Smooth muscle cell of trachea (primary cell): ENCODE measurements at places on chromosomes 11 and 22. TPM values are rescaled to one million over a fixed set of nuclear protein-coding genes. Genes with fewer than 3 reads are reported as not detected.

The OR2AG1 gene
- not detected in 2 replicates for total RNA-seq

The MMP8 gene
- under 0.01 and 0.33 TPM in 2 replicates for total RNA-seq

The NPTXR gene
- 0.29 and 2.8 TPM in 2 replicates for total RNA-seq

The SPDYC gene
- total RNA-seq: not detected in 2 replicates

The CTSW gene
- not detected in 2 replicates for total RNA-seq

The NECTIN1 gene
- 2.0 and 3.3 TPM in 2 replicates for total RNA-seq

The GAS2 gene
- total RNA-seq: 0.17 and 1.3 TPM in 2 replicates

The CYP2D6 gene
- 0.15 and 0.33 TPM in 2 replicates for total RNA-seq

The MUC6 gene
- under 0.01 TPM in 1 of 2 replicates, not detected in the other for total RNA-seq

The TIMP3 gene
- total RNA-seq: 282 and 614 TPM in 2 replicates

The CD3G gene
- not detected in 2 replicates for total RNA-seq

The EXPH5 gene
- total RNA-seq: 2.3 and 4.7 TPM in 2 replicates

The IL10RA gene
- 1.8 TPM in 1 of 2 replicates, not detected in the other for total RNA-seq

The UBQLN3 gene
- 0.15 and 0.17 TPM in 2 replicates for total RNA-seq

The SCGB1C1 gene
- total RNA-seq: not detected in 2 replicates

The DRD4 gene
- total RNA-seq: not detected in 2 replicates

The KCNK4 gene
- 0.17 TPM in 1 of 2 replicates, not detected in the other for total RNA-seq

The SPA17 gene
- 7.4 and 29.2 TPM in 2 replicates for total RNA-seq

The KRTAP5-10 gene
- total RNA-seq: not detected in 2 replicates

The PRG3 gene
- total RNA-seq: not detected in 2 replicates

The AMBRA1 gene
- 31.4 and 31.9 TPM in 2 replicates for total RNA-seq

The VSIG2 gene
- 0.33 TPM in 1 of 2 replicates, not detected in the other for total RNA-seq

The CASP5 gene
- not detected in 2 replicates for total RNA-seq

The KCNJ11 gene
- not detected in 2 replicates for total RNA-seq

The ELMOD1 gene
- total RNA-seq: 0.17 TPM in 1 of 2 replicates, not detected in the other

The SIAE gene
- total RNA-seq: 17.6 and 30.8 TPM in 2 replicates

The OR52D1 gene
- not detected in 2 replicates for total RNA-seq

The AIFM3 gene
- 0.87 and 2.6 TPM in 2 replicates for total RNA-seq

The GGTLC2 gene
- total RNA-seq: not detected in 2 replicates

The MYBPC3 gene
- total RNA-seq: not detected in 2 replicates

The CD6 gene
- total RNA-seq: 0.66 TPM in 1 of 2 replicates, not detected in the other

The CCDC81 gene
- total RNA-seq: 1.0 TPM in 1 of 2 replicates, not detected in the other

The RNF169 gene
- 25.7 and 27.1 TPM in 2 replicates for total RNA-seq

The CD59 gene
- total RNA-seq: 519 and 606 TPM in 2 replicates

The APOL1 gene
- total RNA-seq: 33.2 and 57.9 TPM in 2 replicates

The ACER3 gene
- 6.0 and 12.9 TPM in 2 replicates for total RNA-seq

The DDI1 gene
- not detected in 2 replicates for total RNA-seq

The CD3E gene
- total RNA-seq: not detected in 2 replicates

The INS gene
- not detected in 2 replicates for total RNA-seq

The HSPB2 gene
- 0.58 and 0.99 TPM in 2 replicates for total RNA-seq

The DSCAML1 gene
- under 0.01 TPM in 1 of 2 replicates, not detected in the other for total RNA-seq

The MYH9 gene
- 342 and 487 TPM in 2 replicates for total RNA-seq

The PDE3B gene
- total RNA-seq: 12.1 and 14.8 TPM in 2 replicates

The CECR2 gene
- not detected in 2 replicates for total RNA-seq

The GRAMD1B gene
- total RNA-seq: 3.1 and 4.5 TPM in 2 replicates

The CCDC188 gene
- 0.15 TPM in 1 of 2 replicates, not detected in the other for total RNA-seq

The C11orf21 gene
- total RNA-seq: not detected in 2 replicates

The OR51A4 gene
- not detected in 2 replicates for total RNA-seq

The NCR3LG1 gene
- total RNA-seq: 5.1 and 6.0 TPM in 2 replicates

The GDPD4 gene
- total RNA-seq: 0.17 TPM in 1 of 2 replicates, not detected in the other

The MPPED2 gene
- total RNA-seq: 0.33 and 0.44 TPM in 2 replicates
